ENCODE measurements at places on chromosomes 4 and X.

DNA sequence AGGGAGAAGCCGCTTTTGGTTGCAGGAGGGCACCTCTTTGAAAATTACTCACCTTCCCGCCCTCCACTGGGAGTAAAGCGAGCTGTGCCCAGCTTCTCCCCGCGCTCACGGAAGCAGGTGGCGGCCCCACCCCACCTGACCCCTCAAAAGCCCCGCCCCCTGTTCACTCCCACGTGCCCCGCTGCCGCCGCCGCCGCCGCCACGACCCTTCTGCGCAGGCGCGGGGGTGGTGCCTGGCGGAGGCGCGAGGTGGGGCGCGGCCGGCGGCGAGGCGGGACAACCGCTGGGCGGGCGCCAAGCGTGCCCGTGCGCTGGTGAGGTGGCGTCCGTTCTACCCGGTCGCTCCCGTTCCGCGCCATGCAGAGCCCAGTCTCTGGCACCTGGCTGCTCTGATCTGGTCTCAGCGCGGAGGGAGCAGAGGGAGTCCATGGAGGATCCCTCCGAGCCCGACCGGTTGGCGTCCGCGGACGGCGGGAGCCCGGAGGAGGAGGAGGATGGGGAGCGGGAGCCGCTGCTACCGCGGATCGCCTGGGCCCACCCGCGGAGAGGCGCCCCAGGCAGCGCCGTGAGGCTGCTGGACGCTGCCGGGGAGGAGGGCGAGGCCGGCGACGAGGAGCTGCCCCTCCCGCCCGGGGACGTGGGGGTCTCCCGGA is at the start of gene PI4K2B:
PI4K2B (plus strand) TSS at position 297 of the 653 bp plus-strand sequence; CDS start at position 428, 131 bp downstream.
- peak; percentile 70 for DNase-seq

- no peak for DNase-seq
Observed at GRCh38 chrX:345020-345925, 26.7 kb upstream of the GTPBP6 start.

DNA sequence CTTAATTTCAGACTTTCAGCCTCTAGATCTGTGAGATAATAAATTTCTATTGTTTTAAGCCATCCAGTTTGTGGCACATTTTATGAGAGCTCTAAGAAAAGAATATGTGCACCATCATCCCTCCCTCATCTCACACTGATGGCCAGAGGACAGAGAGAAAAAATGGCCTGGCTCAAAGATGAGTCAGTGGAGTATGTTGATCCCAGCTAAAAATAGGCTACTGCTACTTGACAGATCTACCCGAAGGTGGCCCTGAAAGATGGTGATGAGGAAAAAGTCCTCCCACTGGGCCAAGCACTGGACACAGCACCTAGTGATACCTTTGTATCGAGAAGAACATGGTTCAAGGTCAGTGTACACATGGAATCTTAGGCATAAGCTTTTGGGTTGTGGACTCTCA is 38.2 kb upstream of the DCTD start:
- peak; percentile 73 for DNase-seq

GRCh38 chr4:165502916-165503907 is 124.4 kb downstream of the CPE start:
- no peak for DNase-seq

DNA sequence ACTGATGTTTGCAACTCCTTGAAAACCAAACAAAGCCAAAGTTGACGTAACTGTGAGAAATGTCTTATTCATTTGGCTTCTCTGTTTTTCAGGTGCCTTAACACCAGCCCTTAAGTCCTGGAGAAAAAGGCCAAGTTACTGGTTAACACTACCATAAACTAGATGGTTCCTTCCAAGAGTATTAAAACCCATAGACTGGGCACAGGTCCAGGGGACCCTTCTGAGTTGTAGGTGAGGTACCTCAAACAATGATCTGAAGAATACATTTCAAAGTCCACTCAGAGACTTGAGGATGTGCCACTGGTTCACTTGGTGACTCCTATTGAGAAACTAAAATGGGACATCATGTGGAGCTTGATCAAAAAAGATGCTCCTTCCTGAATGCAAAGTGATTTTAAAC is 87.0 kb downstream of the NKX6-1 start:
- DNase-seq: no peak

GRCh38 chr4:113469926-113470325 is 291.6 kb downstream of the CAMK2D start:
- no peak for DNase-seq

DNA sequence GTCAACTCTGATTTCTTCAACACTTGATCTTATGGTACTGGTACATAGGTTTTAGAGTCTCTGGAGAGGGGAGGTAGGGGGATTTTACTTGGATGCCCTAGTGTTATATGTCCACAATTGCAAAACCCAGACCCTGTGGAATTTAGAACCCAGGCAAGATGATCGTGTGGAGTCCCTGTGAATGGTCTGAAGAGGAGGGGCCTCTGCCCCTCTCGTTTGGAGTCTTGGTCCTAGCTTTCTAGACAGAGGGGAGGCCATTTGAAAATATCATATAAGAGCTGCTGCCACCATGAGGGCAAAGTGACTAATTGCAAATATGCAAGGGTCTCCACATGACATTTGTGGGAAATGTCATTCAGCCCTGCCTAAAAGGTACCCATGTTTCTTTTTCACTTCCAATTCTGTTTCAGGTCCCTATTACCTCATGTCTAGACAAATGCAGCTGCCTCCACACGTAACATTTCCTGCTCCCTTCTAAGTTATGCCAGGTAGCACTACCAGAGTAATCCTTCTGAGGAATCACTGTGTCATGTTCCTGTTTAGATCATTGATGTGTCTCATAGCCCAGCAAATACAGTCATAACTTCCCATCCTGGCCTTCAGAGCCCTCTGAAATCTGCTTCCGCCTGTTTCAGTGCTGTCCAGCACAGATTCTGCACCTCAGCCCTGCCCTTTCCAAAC is 126.8 kb downstream of the KLHL8 start:
- DNase-seq: peak; percentile 40

DNA sequence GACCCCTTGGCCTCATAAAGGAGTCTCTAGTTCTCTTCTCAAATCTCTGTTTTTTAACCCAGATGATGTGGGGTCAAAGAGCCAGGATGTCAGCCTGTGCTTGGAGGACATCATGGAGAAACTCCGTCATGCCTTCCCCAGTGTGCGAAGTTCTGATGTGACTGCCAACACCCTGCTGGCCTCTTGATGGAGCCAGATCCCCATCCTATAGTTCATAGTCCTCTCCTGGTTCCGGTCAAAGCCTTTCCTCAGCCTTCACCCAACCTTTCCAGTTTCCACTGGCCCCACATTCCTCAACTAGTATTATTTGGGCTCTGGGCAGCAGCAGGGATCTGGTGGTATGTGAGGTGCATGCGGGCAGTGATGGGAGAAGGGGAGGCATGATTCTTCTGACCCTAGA is 30.7 kb downstream of the TAF7L start:
- peak; percentile 8 for DNase-seq

DNA sequence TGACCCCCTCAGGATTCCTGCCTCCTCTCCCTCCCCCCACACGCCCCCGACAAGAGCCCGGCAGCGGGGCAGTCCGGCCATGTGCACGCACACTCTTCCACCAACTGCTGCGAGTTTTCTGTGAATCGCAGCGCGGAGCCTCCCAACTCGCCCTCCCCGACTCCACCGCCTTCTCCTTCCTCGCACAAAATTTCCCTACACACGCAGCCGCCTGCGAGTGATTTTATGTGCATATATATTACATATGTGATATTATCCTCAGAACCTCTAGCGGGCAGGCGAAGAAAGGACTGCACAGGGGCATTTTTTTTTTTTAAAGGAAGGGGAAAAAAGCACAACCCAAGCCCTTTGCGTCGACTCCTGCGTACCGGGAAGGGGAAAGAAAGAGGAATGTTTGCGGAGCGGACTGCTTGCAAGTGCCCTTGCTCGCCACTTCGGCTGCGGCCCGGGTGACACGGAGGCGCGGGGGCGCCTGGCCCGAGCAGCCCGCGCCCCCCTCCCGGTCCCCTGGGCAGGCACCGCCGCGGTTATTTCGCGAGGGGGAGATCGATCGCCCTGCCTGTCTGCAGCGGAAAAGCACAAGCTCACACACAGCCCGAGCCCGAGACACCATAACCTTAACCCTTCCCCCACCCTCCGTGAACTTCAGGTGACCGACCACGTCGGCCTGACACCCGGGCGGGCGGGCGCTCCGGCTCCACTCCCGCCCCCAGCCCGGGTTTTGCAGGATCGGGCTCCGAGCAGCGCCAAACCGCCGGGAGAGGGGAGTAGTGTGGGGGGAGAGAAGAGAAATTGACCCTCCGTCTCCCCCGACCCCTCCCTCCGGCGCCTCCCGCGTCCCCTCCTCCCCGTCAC is 2.3 kb downstream of the ZNF827 start:
- DNase-seq: peak; percentile 62

GRCh38 chr4:150379454-150379853 is 202.5 kb upstream of the MAB21L2 start:
- peak; percentile 22 for DNase-seq

DNA sequence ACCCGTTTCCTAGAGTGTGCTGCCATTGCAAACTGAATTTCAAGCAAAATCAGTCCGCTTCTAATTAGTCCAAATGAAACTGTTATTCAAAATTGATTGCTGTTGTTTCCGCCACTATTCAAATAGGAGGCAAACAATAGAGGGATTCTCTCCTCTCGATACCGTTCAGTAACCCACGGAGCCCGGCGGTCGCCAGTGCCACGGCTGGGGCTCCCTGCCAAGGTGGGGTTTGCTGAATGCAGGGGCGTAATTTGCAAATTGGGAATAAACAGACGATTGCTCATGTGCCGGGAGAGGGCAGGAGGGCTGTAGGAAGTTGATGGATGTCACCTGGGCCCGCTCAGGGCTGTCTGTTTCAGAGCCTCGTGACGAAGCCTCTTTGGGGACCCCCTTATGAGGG is 8.8 kb downstream of the ADRA2C start:
- DNase-seq: no peak

DNA sequence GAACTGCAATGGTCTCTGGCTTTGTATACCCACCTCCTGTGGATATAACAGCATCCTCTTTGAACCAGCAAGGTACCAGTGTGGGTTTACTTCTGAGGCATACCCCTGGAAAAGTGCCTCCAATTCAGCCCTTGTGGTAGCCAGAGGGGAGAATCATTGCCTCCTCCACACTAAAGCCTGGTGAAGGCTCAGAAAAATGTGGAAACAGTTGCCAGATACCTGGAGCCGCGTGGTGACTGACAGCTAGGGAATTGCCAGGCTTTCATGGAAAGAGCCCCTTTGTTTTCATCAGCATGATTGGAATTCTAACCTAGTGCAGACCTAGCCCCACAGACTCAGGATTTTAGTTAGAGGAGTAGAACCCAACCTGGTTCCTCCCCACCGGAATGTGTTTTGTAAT is 168.6 kb upstream of the KLF3 start:
- no peak for DNase-seq

DNA sequence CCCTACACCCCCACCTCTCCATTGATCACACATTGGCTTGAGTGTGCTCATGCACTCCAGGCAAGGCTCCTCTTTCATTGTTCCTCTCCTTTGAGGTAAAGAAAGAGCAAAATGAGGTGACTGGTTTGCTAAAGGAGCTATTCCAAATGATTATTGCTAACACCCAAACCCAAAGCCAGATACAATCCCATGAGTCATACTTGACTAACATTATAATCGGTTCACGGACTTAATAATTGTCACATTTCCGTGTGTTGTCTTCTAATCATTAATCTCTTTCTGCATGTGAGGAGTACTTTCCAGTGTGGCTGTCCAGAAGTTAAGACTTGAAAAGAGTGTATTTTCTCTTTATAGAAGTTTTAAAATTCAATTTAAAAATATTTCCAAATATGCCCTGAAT is 174.3 kb upstream of the SFRP2 start:
- no peak for DNase-seq

- no peak for DNase-seq
Observed at GRCh38 chrX:16186380-16187007, 19.2 kb downstream of the MAGEB17 start.

DNA sequence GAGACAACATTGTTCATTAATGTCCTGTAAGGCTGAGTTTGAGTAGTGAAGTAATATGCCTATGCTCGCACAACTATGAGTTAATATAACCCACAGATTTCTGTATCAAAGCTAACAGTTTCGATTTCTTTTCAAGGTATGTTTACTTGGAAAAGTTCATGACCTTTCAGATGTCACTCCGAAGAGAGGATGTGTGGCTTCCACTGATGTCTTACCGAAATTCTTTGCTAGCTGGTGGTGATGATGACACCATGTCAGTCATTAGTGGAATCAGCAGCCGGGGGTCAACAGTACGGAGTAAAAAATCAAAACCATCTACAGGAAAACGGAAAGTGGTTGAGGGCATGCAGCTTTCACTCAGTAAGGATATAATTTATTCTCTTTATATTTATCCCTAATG is 124.9 kb downstream of the STAG2 start:
- no peak for DNase-seq

DNA sequence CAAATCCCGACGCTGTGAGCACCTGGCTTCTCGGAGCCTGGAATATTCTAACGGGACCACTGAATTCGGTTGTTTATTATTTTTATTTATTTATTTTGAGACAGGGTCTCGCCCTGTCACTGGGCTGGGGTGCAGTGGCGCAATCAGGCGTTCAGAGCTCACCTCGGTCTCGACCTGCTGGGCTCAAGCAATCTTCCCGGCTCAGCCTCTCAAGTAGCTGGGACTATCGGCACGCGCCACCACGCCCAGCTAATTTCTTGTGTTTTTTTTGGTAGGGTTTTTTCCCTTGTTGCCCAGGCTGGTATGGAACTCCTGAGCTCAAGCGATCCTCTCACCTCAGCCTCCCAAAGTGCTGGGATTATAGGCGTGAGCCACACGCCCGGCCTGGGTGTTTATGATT is 21.5 kb upstream of the S100P start:
- no peak for DNase-seq

DNA sequence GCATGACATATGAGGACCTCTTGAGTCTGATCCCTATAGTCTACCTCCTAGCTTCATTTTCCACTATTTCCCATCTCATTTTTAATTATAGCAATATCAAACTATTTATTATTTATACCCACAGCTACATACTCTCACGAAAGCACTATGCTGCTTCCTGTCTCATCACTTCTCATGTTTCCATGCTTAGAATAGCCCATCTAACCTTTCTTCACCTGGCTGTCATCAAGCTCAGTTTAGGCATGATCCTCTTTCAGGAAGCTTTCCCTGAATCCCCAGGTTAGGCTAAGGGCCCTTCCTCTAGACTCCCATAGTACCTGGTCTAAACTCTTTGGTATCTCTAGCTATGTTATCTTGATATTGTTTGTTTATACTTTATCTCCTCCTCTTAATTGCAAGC is 137.8 kb downstream of the TBC1D19 start:
- DNase-seq: no peak

- DNase-seq: peak; percentile 51
Observed at GRCh38 chr4:168421671-168422070, 58.6 kb downstream of the DDX60L start.

DNA sequence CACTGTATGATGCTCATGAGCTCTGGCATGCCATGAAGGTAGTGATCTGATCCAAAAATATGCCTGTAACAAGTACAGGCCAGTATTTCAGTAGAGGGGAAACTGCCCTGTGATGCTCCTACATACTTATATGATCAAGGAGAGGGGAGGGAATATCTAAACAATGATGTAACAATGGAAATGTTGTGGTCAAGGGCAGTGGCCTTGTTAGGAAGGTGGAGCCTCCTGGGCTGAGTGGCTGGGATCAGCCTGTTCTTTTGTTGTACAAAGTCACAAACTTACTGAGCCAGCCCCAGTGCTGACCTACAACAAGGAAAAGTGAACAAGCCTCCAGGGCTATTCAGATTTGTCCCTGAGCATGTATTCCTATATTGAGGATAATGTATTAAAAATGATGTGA is 70.3 kb downstream of the ANXA10 start:
- DNase-seq: no peak

Data from HFFc6 (cell line).